ENCODE measurements at places on chromosomes 4 and X.

- DNase-seq: no peak
Observed at GRCh38 chr4:88675543-88675942, 22.1 kb downstream of the NAP1L5 start.

DNA sequence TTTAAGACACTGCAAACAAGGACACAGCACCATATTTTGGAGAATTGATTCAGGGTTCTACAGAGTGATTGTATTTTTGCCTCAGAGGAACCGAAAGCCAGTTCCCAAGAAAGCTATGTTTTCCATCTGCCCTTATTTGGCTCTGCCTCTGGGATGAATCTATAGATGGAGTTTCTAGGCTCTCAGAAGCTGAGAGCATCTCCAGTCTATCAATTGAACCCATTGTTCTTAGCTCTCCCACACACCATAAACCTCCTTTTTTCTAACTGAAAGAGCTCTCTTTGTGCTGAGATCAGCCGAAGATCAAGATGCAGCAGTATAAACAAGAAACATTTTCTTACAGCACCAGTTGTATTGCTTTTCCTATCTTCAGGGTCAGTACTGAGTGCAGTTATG lies 16.9 kb downstream of the PLP1 start:
- DNase-seq: no peak

- DNase-seq: no peak
Observed at GRCh38 chr4:26692014-26692726, 108.3 kb downstream of the TBC1D19 start.

DNA sequence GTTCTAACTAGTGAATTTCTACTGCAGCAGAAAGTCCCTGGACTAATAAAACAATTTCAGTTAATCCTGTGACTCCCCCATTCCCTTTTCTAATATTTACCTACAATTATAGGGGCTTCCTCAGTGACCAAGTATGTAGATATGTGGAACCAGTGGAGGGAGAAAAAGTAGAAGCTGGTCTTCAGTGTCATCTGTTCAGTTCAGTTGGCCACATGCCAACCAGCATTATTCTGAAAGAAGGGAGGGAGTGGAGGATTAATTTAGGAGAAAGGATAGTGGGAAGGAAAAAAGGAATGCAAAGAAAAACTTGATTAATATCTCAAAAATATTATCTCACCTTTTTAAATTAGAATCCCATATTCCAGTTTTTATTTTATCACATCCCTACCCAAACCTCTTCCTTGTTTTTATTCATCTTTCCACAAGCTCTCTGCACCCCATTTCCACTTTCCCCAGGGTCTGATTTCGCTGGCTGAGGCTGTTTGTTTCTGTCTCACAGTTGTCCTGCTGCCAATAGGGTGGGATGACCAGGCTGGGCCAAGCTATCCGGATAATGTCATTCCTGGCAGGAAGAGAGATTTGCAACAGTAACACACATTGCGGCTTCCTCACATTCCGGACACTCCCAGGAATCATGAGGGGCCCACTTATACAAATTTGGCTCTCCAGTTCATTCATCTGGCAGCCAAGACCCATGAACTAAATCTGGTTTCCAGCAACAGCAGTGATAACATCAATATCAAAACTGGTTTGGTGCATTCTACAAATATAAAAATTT lies 24.6 kb upstream of the ANTXR2 start:
- no peak for DNase-seq

- DNase-seq: no peak
Observed at GRCh38 chrX:63428348-63428747, 77.2 kb upstream of the SPIN4 start.

- DNase-seq: no peak
Observed at GRCh38 chr4:39718366-39719323, 20.7 kb downstream of the UBE2K start.

GRCh38 chr4:38024206-38024509 lies 64.0 kb downstream of the PTTG2 start:
- DNase-seq: no peak

- no peak for DNase-seq
Observed at GRCh38 chr4:38872620-38873019, 5.0 kb downstream of the FAM114A1 start.

GRCh38 chr4:137124278-137124932 lies 407.9 kb downstream of the PCDH18 start:
- DNase-seq: no peak

- DNase-seq: no peak
Observed at GRCh38 chr4:127238956-127239475, 393.7 kb upstream of the INTU start.

DNA sequence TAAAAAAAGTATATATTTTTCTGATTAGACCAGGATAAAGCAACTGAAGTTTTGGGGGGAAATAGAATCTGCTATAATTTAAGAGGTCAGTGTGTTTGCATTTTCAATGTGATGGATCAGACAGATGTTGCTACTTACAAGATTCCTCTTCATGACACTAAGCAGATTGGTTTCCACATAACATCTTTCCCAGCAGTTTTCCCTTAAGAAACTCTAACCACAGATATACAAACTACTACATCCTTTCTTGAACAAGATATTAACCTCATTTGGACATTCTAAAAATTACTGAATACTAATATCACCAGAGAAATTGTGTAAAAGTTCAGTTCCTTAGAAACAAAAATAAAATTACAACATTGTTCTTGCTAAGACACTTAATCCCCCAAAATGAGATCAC lies 106.7 kb upstream of the GUCY1A1 start:
- DNase-seq: no peak

DNA sequence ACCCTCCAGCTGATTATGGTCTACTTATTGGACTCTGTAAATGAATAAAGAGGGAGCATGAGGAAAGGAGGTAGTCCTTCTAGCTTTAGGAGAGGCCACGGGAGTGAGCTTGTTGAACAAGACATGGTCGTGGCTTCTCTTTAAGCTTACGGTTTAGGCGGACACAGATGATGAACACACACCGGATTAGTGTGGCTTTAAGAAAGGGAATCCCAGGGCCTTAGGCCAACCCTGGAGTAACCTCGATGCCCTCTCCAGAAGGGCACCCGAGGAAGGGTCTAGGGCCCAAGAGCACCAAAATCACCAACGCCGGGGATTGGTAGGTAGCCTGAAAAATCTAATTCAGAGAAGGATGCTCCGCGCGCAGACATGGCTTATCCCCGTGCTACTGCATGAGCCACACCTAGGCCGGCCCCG lies 39.4 kb downstream of the ERVMER34-1 start:
- no peak for DNase-seq

DNA sequence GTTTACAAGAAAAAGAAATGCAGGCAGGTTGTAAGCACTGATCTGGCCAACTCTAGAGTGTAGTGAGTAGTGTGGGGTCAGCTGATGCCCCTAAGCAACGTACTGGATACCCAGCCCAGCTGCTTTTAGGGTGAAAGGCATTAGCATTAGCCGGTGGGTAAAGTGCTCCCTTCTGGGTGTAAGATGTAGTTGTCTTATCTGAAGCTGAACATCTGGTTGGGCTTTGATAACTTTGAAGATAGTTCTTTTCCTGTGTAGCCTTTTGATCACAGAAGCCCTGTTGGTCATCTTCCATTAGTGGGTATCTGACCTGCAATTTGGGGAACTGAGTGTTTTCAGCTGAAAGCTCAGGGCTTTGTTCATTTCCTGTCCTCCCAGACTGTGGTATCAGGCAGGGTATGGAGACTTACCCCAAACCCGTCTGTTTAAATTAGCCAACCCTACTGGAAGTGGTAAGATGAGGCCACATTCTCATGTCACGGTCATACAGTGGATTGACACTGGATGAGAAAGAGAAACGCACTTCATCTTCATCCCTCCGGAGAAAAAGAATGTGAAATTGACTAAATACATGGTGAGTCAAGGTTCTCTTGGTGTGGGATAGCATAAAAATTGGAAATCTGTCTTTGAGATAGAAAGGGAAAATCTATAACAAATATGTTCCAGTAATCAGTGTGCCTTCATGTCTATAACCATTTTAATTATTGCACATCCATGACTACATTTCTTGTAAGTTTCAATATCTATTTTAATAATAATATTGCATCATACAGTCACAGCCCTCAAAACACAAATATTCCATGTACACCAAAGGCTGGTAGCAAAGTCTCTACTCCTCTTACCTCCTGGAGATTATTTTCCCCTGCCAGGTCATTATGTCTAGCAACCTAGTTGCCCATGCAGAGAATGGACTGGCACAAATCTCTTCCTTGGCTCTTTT lies 8.7 kb downstream of the RHOH start:
- DNase-seq: no peak

GRCh38 chr4:6538575-6538974 lies 36.4 kb upstream of the MAN2B2 start:
- DNase-seq: no peak

DNA sequence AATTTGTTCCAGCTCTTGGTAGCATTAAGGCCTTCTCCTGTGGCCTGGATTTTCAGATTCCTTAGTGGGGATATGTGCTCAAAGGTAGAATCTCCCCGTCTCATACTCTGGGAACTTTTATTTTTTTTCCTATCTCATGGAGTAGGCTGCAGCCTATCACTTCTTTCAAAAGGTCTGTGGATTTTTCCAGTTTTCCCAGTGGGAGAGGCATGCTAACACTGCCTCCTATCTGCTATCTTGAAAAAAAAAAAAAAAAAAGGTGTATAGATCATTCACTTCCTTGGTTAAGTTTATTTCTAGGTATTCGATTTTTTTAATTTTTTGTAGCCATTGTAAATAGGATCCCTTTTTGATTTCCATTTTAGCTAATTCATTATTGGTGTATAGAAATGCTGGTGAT lies 67.1 kb downstream of the IL15 start:
- no peak for DNase-seq

GRCh38 chr4:121758925-121759568 lies 5.9 kb downstream of the SMIM43 start:
- DNase-seq: no peak

- no peak for DNase-seq
Observed at GRCh38 chr4:29734343-29735213, 985.6 kb upstream of the PCDH7 start.

DNA sequence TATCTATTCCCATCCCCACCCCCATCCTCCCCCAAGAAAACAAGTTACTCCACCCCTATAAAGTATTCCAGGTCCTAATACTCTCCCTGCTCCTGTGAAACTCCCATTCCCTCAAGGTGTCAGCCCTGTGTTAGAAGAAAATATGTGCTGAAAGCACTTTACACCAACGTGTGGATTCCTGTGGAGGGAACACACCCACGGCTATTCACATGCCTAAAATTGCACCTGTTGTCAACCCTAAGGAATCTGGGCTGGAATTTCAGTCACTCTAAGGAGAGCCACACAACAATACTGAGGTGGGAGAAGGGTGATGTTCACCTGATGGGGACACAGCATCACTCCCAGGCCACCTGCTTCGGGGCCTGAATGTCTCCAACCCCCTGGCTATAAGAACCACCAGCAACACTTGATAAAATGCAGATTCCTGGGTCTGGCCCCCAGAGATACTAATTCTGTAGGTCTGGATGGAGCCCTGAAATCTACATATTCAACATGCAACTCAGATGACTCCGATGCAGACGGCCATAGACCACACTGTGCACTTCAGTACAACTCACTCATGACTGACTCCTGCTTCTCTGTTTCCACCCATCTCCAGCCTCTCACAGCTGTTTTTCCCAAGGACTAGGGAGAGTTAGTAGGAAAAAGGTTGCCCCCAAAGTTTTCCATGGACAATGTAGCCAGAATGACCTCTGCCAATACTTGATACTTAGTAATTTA lies 15.8 kb downstream of the SCD5 start:
- DNase-seq: no peak

DNA sequence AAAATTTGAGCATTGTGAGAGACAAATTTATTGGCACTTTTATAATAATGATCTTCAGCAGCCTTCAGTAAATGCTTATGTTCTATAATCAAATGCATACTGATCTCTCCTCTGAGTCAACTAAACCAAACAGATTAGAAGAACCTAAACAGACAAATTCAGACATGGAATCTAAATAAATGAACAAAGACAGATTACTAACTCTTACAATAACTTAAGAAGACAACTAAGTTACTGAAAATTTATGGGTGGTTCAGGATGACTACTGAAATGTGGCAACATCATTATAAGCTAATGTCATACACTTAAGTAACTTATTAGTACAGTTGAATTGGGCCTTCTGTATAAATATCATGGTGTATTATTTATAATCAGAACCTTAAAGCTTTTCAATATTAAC lies 127.3 kb downstream of the NEK1 start:
- DNase-seq: no peak

- DNase-seq: no peak
Observed at GRCh38 chr4:101973361-101973760, 182.8 kb downstream of the BANK1 start.

GRCh38 chr4:86971355-86971683 lies 36.5 kb downstream of the AFF1 start:
- DNase-seq: no peak

Measured in ascending aorta (tissue), 2 donors.